ENCODE measurements at places on chromosomes 3 and 15. TPM values are rescaled to one million over a fixed set of nuclear protein-coding genes. Genes with fewer than 3 reads are reported as not detected.

Gene OXTR
- total RNA-seq = 11.5 TPM

Gene FYTTD1
- total RNA-seq = 43.0 TPM

Gene OSBPL10
- total RNA-seq = 23.8 TPM

Gene NEO1
- 28.7 TPM for total RNA-seq

Gene ZNF662
- 9.5 TPM for total RNA-seq

Data from upper lobe of left lung (tissue), 6 donors.